ENCODE measurements at places on chromosomes 2 and 18.
A peak's percentile ranks its signal among the peaks of the same experiment; 100 is the strongest.

DNA sequence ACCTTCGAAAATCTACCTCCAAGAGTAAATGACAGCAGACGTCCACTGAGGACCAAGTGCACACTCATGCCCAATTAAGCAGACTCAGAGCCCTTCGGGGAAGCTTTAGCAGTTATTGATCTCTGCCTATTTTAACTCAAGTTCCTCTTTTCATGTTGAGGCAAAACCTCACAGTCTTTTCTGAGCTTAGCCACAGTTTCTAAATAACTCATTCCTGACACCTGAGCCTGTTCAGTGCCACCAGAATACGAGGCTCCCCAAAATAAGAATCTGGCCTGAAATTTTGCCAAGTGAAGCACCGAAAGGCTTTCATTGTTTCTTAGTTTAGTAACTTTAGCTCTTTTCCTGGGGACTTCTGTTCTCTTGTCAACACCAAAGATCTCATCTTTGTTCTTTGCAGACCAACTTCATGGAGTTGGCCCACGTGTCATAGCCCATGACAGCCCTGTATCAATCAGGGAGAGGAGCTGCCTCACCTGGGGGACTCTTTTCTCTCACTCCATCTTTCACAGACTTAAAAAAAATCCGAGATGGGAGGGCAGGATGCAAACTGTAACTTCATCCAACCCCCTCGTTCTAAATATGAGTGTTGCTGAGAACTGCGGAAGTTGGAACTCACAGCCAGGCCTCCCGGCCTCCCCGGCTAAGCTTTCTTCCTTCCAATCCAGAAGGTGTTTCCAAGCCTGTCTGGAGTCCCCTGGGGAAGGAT, 22.2 kb downstream of the INPP5D start:
- no peak for DNase-seq

GRCh38 chr18:55485666-55486065, 102.3 kb downstream of the TCF4 start:
- no peak for DNase-seq

- DNase-seq, result no peak
Measured at GRCh38 chr2:17901246-17901645, 22.8 kb downstream of the KCNS3 start.

- DNase-seq, result no peak
Measured at GRCh38 chr2:217107480-217107879, 247.6 kb upstream of the TNP1 start.

- DNase-seq, result peak; percentile 43
Measured at GRCh38 chr2:176553685-176554100, 284.5 kb downstream of the MTX2 start.

DNA sequence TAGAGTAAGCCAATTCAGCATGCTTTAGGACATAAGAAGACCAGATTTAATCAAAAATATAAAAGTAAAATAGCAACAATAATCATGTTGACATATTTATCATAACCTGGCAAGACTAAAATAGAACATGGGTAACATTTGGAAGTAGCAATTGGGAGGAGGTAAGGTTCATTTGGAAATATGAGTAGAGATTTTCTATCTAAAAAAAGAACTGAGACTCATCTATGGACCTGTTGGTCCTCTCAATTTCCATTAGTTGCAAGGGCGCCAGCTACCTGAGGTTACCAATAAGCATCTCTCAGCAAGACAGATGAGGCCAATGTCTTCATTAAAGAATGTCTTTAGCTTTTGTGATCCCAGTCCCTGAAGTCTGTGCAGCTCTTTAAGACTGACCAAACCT, 196.0 kb downstream of the IRS1 start:
- DNase-seq, result no peak

DNA sequence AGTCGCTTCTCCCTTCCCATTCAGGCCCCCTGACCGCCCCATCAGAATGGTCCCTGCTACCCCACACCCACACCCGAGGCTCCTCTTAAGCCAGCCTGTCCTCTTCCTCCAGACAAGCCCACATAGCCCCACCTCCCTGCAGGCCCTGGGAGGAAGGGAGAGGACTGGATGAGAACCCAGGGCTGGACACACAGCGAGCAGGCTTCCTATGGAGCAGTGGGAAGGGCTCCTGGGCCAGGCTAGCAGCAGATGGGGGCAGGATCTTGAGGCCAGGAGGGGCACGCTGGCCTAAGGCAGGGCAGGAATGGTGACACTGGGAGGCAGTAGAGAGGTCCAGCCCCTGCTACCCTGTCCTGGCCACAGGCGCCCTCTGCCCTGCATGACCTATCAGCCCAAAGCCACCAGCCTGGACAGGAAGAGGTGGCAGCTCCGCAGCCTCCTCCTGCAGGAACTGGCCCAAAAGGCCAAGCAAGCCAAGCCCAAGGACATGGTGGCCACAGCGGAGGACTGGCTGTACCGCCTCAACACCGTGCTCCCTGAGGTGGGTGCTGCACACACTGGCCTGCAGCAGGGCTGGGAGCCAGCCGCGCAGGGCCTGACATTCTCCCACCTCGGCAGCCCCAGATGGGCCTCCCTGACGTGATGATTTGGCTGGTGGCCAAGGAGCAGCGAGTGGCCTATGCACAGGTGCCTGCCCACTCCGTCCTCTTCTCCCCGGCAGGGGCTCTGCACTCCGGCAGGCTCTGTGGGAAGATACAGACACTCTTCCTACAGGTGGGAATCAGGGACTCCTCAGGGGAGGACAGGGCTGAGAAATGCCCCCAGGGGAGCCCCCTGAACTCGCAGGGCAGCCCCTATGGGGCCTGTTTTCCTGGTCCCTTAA, 43.3 kb downstream of the FER1L5 start:
- DNase-seq, result no peak

- DNase-seq, result no peak
Measured at GRCh38 chr18:73545472-73545871, 602.2 kb downstream of the FBXO15 start.

- DNase-seq, result no peak
Measured at GRCh38 chr2:601387-601698, 75.9 kb downstream of the TMEM18 start.

GRCh38 chr2:11710210-11710609, 36.2 kb upstream of the LPIN1 start:
- no peak for DNase-seq

DNA sequence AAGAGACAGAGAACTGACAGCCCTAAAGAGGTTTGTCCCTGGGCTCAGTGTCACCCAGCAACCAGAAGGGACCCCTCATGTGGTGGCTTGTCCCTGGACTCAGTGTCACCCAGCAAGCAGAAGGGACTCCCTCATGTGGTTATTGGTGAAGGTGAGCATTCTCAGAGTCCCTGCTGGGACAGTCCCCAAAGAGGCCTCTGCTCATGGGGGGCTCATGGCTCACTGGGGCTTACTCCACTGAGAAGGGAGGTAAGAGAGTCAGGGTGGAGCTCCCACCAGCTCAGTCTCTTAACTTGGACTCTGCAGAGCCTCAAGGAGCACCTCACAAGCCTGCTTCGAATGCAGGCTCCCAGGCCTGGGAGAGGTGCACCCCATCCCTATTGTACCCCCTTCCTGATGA, 145.2 kb upstream of the COPS8 start:
- no peak for DNase-seq

GRCh38 chr2:64065516-64065915, 46.3 kb upstream of the VPS54 start:
- no peak for DNase-seq

DNA sequence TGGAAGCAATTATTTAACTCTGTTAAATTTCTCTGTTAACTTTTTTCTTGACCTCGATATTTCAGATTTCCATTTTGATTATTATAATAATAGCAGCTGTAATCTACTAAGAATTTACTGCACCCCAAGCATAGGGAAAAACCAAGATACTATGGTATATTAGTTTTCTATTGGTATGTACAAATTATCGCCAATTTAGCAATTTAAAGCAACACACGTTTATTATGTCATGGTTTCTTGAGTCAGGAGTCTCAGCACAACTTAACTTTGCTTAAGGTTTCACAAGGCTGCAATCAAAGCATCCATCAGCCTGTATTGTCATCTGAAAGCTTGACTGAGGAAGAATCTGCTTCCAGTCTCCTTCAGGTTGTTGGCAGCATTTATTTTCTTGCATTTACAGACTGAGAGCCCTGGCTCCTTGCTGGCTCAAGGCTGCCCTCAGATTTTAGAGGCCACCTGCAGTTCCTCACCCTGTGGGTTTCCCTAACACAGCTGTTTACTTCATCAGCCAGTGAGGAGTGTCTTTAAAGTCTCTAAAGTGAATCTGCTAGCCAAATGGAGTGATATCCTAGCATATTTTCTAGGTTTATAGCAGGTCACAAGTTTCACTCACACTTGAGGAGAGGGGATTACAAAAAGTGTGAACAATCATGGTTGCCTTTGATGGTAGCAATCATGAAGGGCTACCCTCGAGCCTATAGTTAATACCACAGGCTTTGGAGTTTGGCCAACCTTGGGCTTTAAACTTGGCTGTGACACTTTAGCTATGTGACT, 4.4 kb upstream of the VPS54 start:
- no peak for DNase-seq
